ENCODE measurements at places on chromosomes 11 and 22.
A peak's percentile ranks its signal among the peaks of the same experiment; 100 is the strongest.

- DNase-seq = peak; percentile 27
Observed at GRCh38 chr11:73271936-73272679, at the start of gene P2RY6. TSS of gene P2RY6 (plus strand) at chr11:73272338. CDS start at chr11:73296519, 24,181 bp downstream.

DNA sequence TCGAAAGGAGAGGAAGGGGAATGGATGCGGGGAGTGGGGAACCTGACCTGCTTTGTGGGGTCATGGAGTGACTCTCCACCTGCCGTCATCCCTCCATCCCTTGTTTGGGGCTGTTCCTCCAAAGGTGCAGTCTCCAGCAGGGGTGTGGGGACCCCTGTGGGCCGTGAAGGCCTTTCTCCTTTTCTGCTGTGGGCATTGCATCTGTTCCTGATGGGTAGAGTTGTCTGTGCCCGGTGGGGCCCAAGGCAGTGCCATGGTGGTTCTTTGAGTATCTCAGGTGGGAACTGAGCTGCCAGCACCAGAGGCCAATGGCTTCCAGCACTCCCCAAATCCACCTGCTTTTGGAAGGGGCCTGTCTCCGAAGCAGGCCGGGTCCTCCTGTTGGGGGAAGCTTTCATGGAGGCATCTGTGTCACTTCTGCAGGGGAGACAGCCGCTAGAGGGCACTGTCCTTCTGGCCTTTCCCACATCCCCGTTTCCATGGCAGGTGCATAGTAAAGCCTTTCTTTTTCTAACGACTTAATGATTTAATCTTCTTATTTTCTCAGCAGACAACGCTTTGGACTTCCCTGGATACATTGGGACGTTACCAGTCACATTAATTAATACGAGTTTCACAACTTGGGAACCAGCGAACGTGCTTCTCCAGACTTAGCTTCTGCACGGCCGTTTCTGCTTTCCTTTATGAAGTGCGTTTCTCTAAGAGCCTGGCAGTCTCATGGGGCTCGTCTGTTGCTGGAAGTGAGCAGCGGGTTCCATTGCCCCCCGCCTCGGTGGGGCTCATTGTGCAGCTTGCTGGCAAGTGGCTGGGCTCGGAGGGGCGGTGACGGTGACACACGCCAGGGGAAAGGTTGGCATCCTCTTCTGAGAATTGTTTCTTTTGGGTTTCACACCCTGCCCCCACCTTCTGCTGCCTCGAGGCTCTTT lies 57.1 kb downstream of the PARVB start:
- DNase-seq = peak; percentile 81

- peak; percentile 38 for DNase-seq
Observed at GRCh38 chr22:46081036-46081830, 69.1 kb upstream of the PPARA start.

GRCh38 chr11:123543797-123544196 lies 110.6 kb downstream of the SCN3B start:
- no peak for DNase-seq

GRCh38 chr11:126646701-126647557 lies 291.4 kb downstream of the ST3GAL4 start:
- DNase-seq = no peak

DNA sequence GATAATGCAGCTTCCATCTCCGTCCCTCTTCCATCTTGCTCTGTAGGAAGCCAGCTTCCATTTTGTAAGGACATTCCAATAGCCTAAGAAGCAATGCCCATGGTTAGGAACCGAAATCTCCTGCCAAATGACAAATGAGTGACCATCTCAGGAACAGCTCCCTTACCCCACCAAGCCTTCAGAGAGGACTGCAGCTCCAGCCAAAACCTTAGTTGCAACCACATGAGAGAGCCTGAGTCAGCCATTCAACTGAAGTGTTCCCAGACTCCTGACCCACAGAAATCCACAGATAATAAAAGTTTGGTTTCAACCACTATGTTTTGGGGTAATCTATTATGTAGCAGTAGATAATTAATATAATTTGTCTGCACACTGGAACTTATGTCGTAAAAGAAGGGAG lies 51.7 kb upstream of the LDLRAD3 start:
- no peak for DNase-seq

DNA sequence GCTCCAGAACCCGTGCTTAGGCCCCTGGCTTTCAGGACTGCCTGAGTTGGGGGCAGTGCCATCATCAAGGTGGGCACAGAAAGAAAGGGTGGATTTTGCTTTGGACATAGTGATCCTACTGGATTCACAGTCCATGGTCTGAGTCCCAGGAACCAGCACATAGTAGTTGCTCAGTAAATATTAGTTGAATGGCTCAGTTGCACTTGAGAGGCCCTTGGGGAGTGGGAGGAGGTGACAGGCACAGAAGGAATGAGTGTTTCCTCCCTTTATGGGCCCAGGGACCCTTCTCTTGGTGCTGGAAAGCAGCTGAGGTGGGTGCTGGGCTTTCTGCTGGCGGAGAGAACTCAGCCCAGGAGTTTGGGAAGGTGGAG lies 16.6 kb downstream of the ARHGEF17 start:
- DNase-seq = no peak

GRCh38 chr11:81707881-81708280 lies 1025.8 kb downstream of the FAM181B start:
- no peak for DNase-seq

DNA sequence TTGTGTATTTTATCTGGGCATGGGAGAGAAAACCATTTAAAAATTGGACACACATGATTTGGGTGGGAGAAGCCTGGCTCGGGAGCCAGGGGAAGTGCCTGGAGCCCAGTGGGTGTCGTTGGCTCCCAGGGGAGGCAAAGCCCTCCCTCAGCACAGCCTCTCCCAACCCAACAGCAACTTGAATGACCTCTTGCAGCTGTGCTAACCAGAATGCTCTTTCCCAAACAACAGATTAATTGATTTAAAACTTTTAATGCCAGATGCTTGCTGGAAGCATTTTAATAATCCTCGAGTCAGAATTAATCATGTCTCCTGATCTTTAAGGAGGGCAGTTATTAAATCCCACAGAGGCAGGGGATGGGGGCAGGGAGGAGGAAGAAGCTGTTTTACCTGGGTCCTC lies 401.6 kb downstream of the BUD13 start:
- DNase-seq = no peak

GRCh38 chr11:67002921-67003411 lies 20.0 kb upstream of the SYT12 start:
- no peak for DNase-seq

DNA sequence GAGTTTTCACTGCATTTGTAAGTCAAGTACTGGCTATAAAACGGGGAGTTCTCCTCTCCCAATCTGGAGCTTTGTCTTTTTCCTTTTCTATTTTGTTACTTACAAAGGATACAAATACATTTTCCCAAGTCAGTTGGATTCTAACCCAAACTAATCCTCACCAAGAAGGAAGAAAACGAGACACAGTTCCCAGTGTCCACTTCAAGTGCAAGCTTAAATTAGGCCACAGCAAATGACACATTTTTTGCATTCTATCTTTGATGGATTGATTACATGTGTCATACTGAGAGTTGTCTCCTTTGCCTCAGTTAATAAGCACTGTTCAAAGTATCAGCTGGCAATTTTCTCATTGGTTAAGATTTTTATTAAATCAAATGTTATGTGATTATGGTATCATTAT lies 296.7 kb upstream of the ANO5 start:
- DNase-seq = no peak

GRCh38 chr11:77753230-77753629 lies 67.3 kb downstream of the RSF1 start:
- DNase-seq = no peak

- DNase-seq = peak; percentile 66
Observed at GRCh38 chr11:12841946-12842630, 167.0 kb upstream of the RASSF10 start.

All from femur (tissue), 1 donor.